ENCODE measurements at places on chromosomes 5 and 9.

DNA sequence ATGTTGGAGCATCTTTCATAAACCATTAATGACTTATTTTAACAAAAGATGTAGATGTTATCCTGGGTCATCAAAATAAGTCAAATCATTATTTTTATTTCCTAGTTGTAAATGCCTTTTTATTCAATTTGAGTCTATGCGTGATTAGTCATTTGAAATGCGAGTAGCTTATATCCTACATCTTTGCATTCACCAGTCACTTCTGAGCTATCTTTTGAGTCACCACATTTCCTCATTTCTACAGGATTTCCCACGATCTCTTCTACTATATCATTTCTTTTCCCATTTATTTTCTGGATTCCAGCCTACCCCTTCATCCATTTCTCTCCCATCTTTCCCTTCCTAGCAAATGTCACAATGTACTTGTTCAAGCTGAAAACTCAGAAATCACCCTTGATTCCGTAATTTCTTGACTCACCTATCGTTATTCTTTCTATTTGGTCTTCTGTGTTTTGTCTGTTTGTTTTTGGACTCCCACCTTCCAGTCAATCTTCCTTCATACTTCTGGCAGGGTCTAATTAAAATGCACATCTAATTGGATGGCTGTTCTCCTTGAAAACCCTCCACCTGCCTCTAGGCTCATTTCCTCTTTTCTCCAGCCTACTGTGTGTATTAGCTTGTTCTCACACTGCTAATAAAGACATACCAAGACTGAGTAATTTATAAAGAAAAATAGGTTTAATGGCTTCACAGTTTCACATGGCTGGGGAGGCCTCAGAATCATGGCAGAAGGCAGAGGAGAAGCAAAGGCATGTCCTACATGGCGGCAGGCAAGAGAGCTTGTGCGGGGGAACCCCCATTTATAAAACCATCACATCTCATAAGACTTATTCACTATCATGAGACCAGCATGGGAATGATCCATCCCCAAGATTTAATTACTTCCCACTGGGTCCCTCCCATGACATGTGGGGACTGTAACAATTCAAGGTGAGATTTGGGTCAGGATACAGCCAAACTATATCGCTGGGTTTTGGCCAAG is 112.4 kb downstream of the MEF2C start:
- DNase-seq = no peak

DNA sequence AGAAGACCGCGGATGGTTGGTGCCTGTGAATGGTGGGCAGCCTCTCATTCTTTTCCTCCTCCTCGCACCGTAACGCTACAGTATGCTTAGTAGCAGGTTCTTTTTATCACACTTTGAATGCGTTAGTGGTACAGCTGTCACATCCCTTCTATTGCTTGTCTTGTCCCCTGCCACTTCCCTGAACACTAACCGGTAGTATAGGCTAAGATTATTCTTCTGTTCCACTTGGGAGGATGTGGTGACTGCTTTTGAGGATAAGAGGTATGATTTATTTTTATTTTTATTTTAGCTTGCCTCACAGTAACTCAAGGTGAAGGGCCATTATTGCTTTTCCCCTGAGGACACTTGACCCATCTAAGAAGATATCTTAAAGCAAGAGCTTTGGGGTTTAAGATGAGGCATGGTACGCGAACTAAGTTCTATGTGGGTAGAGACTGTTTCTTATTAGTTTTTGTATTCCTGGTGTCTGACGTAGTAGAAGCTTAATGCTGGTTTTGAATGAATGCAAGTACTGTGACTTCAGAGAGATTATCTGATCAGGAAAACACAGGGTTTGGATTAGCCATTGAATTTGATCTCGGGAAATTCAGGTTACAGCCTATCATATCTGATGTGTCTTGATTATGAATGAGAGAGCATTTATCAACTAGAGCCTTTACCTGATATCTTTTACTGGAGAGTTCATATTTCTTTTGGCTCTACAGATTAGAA is 951 bp downstream of the UNC13B start:
- no peak for DNase-seq

GRCh38 chr5:133780619-133781280 is 168.4 kb upstream of the FSTL4 start:
- DNase-seq = no peak

GRCh38 chr5:81253875-81254274 is 20.8 kb downstream of the CKMT2 start:
- no peak for DNase-seq

GRCh38 chr5:127586811-127587210 is 62.1 kb upstream of the CTXN3 start:
- no peak for DNase-seq

DNA sequence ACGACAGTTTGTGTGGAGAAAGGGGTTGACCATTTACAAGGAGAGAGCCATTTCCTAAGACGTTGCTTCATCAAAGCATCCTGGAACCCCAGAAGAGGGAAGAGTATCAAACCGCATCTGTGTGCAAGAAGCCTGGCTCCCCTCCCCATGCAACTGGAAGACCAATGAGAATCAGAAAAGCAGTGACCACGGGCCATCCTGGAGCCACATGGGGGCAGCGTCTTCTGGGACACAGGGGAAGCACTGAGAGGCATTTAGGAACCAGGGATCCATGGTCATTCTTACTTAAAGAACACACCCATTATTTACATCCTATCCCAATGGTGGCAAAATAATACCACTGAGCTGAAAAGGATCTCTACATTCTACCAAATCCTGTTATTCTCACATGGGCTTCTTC is 29.3 kb downstream of the SEMA5A start:
- no peak for DNase-seq

DNA sequence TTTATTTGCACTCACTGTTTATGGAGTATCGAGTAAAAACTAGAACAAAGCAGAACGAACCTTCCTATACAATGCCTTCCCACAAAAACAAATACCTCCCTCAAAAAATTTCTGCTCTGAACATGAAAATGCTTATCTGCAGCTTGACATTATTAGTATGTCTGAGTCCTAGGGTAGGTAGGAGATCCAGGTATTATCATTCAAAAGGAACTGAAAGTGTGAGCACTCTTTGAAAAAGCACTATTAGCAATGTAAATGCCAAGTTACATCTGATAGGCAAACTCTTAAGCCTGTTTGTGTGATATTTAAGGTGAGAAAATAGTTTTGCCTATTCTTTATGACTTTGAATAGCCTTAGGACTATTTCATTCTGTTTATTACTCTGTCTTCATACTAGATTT is 47.6 kb downstream of the ZSWIM6 start:
- DNase-seq = no peak

DNA sequence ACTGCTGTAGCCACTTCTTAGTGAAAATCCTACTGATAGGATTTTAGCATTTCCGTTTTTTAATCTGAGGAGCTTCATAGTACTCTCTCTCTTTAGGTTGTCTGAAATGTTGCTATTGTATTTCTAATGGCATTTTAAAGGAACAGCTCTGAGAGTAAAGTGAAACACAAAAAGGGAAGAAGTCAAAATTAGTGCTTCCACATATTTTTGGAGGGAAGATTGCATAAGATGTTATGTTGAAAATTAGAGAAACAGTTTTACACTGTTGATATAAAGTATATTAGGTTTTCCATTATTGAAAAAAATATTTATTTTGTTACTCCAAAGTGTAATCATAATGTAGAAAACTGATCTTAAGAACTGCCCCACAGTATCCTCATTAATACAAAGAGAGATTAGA is 525.1 kb downstream of the TAF11L14 start:
- DNase-seq = no peak

- DNase-seq = no peak
These were observed 3.7 kb upstream of the SLC9A3 start for GRCh38 chr5:527646-528628.

DNA sequence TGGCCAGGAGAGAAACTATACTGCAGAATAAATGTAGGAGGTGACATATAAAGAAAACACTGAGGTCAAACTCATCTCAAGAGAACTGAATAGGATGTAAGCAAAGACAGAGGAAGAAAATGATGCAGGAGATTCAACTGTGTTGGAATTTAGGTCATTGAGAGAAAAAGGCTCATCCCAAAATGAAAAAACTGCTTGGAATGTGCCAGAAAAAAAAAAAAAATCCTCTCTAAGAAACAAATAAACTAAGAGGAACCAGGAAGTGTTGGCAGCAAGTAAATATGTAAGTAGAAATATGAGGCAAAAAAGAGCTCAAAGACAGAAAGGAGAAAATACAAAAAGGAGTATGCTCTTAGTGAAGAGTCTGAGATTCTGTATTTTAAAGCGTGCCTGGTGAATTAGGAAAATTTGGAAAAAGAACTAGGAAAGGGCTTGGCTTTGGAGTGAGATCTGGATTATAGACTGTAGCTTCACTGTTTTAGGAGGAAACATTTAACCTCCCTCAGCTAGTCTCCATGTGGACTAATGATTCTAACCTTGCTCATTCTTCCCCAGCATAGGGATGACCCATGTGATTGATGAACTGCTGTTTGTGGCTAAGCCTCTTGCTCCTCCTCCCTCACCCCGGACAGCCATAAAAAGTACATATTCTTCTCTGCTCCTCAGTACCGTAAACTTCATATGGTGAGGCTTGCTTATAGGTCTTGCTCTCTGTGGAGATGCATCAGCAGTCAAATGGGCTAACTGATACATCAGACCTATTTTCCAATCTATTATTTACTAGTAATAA is 185.6 kb upstream of the POU5F2 start:
- no peak for DNase-seq

DNA sequence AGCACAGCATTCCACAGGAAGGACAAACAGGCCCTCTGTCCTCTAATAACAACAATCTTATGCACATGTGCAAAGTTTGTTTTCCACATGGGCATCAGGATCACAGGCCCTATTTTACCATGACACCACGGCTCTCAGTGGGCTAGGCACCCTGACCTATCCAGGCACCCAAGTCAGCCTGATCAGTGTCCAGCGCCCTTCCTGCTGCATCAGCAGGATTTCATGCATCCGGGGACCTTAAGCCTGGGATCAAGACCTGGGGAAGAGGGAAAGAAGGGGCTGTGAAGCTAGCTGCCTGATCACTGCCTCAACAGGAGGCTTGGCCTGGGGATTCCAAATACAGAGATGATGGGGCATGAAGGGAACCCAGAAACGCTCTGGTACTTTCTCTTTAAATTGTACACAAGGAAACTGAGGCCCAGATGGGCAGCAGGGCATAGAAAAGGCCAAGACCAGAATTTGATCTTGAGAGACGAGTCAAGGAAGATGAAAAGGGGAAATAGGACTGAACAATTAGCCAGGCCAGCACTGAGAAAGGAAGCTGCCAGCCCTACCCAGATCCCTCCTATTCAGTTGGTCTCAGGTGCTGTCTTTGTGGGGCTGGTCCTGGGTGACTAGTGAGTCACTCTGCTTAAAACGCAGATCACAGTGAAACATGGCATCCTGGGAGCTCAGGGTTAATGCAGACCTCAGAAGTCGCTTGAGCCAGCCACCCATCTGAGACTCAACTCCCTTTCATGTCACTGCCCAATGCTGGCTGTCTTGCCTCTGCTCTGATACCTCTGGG is 57.9 kb downstream of the SHB start:
- no peak for DNase-seq

GRCh38 chr5:28685794-28686193 is 1647.4 kb upstream of the CDH9 start:
- no peak for DNase-seq

GRCh38 chr5:39052141-39052540 is 22.1 kb downstream of the RICTOR start:
- DNase-seq = no peak

DNA sequence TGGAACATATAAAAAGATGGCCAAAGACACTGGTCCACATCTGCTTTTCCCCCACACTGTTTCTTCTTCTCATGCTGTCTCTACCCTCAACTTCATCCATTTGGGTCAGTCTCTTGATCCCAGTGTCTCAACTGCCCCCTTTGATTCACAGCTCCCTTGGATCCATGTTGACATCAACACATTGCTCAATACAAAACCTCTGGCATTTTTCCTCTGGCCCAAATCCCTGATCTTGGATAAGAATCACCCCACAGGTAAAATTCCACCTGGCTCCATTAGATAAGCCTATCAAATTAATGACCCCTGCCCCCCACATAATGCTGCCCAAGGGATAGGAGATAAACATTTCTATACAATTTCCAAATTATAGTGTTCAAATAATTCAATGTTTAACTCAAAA is 229.8 kb downstream of the TLE1 start:
- DNase-seq = no peak

- DNase-seq = no peak
These were observed 356.2 kb upstream of the NUDT12 start for GRCh38 chr5:103918668-103919367.

GRCh38 chr9:4640027-4640426 is 22.1 kb upstream of the PLPP6 start:
- no peak for DNase-seq

GRCh38 chr5:96242571-96242970 is 190.5 kb downstream of the PCSK1 start:
- no peak for DNase-seq

DNA sequence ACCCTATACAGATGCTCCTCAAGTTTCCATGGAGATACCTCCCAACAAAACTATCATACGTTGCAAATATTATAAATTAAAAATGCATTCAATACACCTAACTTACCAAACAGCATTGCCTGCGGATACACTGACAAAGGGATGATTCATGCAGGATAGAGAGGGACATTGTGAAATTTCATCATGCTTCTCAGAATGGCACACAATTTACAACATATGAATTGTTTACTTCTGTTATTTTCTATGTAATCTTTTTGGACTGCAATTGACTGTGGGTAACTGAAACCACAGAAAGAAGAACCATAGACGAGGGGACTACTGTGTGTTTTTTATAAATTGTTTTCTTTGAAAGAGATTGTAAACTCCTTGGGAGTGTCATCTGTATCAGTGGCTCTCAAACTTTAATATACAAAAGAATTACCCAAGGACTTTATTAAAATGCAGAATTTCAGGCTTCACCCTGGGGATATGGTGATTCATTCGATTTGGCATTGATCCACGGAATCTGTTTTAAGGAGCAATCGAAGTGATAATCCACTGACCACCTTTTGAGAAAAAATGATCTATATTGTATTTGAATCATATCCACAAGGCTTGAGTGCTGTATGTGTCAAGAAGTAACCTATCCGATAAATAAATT is 146.4 kb downstream of the SGCD start:
- DNase-seq = no peak

DNA sequence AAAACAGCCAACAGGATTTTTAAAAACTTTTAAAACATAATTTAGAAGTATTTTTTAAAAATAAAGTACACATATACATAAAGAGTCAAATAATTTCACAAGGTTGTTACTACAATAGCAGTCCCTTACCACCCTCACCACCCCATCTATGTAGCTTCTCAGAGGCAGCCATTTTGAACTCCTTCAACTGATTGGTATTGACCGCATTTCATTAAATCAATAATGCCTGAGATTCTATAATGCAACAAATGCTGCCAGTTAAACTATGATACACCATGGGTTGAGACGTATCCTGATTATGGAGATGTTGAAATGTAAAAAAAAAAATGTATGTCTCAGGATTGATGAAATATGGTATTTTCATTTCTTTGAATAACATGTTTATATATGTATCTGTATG is 78.8 kb downstream of the PCSK1 start:
- no peak for DNase-seq

- DNase-seq = no peak
These were observed 618 bp downstream of the TNPO1 start for GRCh38 chr5:72817076-72817481.

- no peak for DNase-seq
These were observed 97.3 kb upstream of the GOLGA1 start for GRCh38 chr9:125038166-125038565.
